HCT116 (cell line): ENCODE measurements at places on chromosomes 6 and 20. TPM values are rescaled to one million over a fixed set of nuclear protein-coding genes. Genes with fewer than 3 reads are reported as not detected.

Gene ZNF292
- 35.3 TPM for total RNA-seq

Gene ULBP1
- 12.4 TPM for total RNA-seq

Gene GRM1
- not detected for total RNA-seq

Gene FGD2
- total RNA-seq: 0.10 TPM

DNA sequence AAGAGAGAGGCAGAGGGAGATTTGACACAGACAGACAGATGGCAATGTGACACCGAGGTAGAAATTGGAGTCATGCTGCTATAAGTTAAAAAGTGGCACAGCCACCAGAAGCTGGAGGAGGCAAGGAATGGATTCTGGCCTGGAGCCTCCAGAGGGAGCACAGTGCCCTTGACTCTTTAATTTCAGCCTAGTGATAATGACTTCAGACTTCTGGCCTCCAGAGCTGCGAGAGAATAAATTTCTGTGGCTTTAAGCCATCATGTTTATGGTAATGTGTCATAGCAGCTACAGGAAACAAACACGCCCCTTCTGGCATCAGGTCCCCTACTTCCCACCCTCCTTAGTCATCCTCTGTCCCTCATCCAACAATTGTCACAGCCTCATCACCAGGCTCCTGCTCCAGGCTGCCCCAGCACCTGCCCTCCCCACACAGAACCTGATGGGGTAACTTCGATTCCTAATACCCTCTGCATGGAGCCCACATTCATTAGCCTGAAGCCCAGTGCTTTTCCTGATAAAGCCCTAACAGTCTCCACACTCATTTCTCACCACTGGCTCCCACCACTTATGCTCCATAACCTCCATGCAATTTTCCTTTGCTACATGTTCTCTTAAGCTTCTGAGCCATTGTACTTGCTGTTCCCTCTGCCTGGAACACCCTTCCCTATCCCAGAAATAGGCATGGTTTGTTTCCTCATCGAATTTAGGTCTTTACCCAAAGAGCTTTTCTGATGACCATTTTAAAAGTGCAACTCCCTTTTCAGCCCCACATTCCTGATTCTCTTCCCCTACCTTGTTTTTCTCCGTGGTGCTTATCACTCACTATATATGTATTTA lies 69.7 kb upstream of the TOX2 start:
- peak; percentile 74 for DNase-seq

DNA sequence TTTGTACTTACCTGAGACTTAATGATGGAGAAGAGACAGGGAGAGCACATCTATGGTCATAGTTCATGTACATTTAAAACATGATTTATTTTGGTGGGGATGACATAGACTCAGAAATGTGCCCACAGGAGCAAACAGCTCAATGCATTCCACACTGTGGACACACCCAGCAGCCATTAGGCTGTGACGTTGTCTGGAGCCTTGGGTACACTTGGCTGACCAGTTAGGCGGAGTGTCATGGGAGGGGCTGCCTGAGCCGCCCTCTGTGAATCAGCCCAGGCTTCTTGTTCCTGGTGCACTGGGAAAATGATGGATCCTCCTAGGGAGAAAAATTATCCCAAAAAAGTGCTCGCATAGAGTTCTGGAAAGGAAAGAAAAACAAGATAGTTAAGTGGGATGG lies 231.0 kb upstream of the GMDS start:
- DNase-seq: peak; percentile 22

GRCh38 chr20:22905658-22906057 lies 129.5 kb upstream of the SSTR4 start:
- no peak for DNase-seq

- DNase-seq: no peak
These were observed 210.9 kb downstream of the TBX18 start for GRCh38 chr6:84553527-84553926.

- no peak for DNase-seq
These were observed 509.7 kb upstream of the SULF2 start for GRCh38 chr20:48294942-48295341.

GRCh38 chr20:49310705-49311104 lies 32.8 kb upstream of the ZNFX1 start:
- no peak for DNase-seq
